Keratinocyte (primary cell): ENCODE measurements at places on chromosomes 1 and 21.

GRCh38 chr1:156055281-156056048 is 883 bp downstream of the LAMTOR2 start:
- peaks cover 3% of the 10 kb centered on the region for H3K36me3 ChIP-seq
- no peak for DNase-seq
- H3K4me1 ChIP-seq: peaks cover 13% of the 10 kb centered on the region
- H3K27ac ChIP-seq: peak overlapping the region; percentile 96
- no peaks in the 10 kb centered on the region for H3K27me3 ChIP-seq

DNA sequence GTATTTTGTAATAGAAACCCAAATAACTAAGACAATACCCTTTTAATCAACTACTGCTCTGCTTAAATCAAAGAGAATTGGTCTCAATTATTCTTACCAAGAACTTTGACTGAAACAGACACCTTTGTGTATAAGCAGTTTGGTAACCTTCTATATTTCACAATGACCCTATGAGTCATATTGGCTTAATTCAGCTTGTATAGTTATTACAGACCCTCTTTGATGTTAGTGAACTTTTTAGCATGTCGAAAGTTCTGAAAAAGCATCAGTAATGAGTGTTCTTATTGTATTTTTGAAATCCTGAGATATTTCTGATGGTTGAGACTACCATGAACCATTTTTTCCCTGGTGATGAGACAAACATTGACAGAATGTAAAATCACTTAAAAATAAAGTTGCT is 43.3 kb upstream of the RABGAP1L start:
- H3K36me3 ChIP-seq: no peaks in the 10 kb centered on the region
- no peak overlapping the region for H3K27ac ChIP-seq
- H3K4me1 ChIP-seq: no peaks in the 10 kb centered on the region
- H3K27me3 ChIP-seq: peaks cover 5% of the 10 kb centered on the region
- H3K4me3 ChIP-seq: no peak overlapping the region

- DNase-seq: peak; percentile 17
- no peak overlapping the region for H3K4me3 ChIP-seq
- peaks cover 17% of the 10 kb centered on the region for H3K4me1 ChIP-seq
- H3K36me3 ChIP-seq: no peaks in the 10 kb centered on the region
Observed at GRCh38 chr1:2330519-2331199, 60.7 kb downstream of the MORN1 start.

GRCh38 chr21:46163380-46163779 is 8.0 kb upstream of the FTCD start:
- no peak overlapping the region for H3K4me3 ChIP-seq
- H3K36me3 ChIP-seq: no peaks in the 10 kb centered on the region
- no peak overlapping the region for H3K27ac ChIP-seq
- no peak for DNase-seq
- H3K4me1 ChIP-seq: no peaks in the 10 kb centered on the region
- H3K27me3 ChIP-seq: peaks cover 14% of the 10 kb centered on the region

DNA sequence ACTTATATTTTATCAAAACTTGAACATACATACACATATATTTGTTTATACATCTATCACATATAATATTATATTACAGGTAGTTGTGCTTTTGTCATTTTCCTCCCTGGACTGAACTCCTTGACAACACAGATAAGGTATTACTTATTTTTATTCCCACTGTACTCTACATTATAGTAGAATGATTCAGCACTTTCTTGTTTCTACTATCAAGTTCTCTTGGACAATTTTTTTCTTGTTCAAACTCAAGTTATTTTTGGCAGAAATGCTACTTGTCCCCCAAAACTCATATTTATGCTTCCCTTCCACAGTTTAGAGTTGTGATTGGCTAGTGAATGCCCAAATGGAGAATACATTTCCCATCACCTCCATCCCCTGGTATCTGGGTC is 10.8 kb upstream of the PTPRC start:
- no peak overlapping the region for H3K27ac ChIP-seq
- H3K4me3 ChIP-seq: no peak overlapping the region
- H3K4me1 ChIP-seq: no peaks in the 10 kb centered on the region
- H3K27me3 ChIP-seq: no peaks in the 10 kb centered on the region

DNA sequence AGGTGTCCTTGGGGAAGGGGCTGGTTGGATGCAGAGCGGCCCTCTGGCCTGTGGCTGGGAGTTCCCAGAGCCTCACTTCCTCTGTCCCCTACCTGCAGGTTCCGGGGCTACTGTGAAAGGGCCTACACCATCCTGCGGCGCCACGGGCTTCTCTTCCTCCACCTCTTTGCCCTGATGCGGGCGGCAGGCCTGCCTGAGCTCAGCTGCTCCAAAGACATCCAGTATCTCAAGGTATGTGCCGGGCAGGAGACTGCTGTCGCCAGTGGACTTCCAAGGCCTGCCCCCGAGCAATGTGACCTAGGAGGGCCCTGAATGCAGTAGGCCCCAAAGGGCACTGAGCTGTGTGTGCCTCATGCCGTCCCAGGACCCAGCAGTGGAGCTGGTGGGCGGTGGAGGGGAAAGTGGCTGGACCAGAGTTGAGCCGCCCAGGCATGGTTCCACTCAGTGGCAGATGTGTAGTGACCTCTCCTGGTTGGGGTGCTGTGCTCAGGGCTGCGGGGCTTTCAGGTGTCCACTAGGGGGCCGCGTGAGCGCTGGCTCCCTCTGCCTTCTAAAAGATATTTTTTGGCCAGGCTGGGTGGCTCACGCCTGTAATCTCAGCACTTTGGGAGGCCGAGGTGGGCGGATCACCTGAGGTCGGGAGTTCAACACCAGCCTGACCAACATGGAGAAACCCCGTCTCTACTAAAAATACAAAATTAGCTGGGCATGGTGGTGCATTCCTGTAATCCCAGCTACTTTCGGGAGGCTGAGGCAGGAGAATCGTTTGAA is 73.4 kb downstream of the PIK3CD start:
- no peaks in the 10 kb centered on the region for H3K27me3 ChIP-seq
- peaks cover 24% of the 10 kb centered on the region for H3K36me3 ChIP-seq
- no peak overlapping the region for H3K4me3 ChIP-seq
- DNase-seq: no peak

DNA sequence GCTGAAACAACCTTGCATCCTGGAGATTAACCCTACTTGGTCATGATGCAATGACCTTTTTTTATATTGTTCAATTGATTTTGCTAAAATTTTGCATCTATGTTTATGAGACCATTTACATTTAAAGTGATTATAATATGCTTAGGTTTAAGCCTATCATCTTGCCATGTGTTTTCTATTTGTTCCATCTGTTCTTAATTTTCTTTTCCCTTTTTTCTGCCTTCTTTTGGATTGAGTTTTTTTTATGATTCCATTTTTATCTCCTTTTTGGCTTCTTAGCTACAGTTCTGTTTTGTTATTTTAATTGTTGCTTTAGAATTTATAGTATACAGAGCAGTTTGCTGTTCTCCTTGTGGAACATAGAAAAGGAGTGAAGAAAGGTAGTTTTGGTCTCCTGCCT is 385.1 kb upstream of the USP24 start:
- no peaks in the 10 kb centered on the region for H3K27me3 ChIP-seq
- H3K4me1 ChIP-seq: no peaks in the 10 kb centered on the region
- H3K36me3 ChIP-seq: no peaks in the 10 kb centered on the region
- no peak overlapping the region for H3K4me3 ChIP-seq
- H3K27ac ChIP-seq: no peak overlapping the region

DNA sequence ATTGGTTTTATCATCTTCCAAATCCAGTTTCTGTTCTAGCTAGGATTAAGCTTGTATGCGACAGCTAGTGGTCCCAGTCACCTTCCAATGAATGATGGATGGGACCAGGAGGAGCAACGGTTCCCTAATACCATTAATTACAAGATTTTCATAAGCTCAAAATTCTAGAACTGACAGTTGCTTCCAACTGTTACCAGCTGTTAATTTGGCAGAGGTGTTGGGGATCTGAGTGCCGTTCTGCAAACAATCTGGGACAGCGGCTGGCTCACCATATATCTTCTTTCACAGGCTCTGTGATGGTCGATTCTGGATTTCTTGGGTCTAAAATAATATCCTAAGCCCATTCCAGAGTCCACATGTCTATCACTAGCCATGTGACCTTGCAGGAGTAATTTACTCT is 34.5 kb upstream of the RALGPS2 start:
- peaks cover 9% of the 10 kb centered on the region for H3K4me1 ChIP-seq
- no peak overlapping the region for H3K4me3 ChIP-seq
- no peaks in the 10 kb centered on the region for H3K36me3 ChIP-seq
- no peak overlapping the region for H3K27ac ChIP-seq
- H3K27me3 ChIP-seq: no peaks in the 10 kb centered on the region
- no peak for DNase-seq

GRCh38 chr1:69319287-69319686 is 248.4 kb upstream of the LRRC7 start:
- H3K4me1 ChIP-seq: no peaks in the 10 kb centered on the region
- H3K27me3 ChIP-seq: no peaks in the 10 kb centered on the region
- H3K36me3 ChIP-seq: no peaks in the 10 kb centered on the region
- no peak overlapping the region for H3K27ac ChIP-seq
- DNase-seq: no peak
- no peak overlapping the region for H3K4me3 ChIP-seq

DNA sequence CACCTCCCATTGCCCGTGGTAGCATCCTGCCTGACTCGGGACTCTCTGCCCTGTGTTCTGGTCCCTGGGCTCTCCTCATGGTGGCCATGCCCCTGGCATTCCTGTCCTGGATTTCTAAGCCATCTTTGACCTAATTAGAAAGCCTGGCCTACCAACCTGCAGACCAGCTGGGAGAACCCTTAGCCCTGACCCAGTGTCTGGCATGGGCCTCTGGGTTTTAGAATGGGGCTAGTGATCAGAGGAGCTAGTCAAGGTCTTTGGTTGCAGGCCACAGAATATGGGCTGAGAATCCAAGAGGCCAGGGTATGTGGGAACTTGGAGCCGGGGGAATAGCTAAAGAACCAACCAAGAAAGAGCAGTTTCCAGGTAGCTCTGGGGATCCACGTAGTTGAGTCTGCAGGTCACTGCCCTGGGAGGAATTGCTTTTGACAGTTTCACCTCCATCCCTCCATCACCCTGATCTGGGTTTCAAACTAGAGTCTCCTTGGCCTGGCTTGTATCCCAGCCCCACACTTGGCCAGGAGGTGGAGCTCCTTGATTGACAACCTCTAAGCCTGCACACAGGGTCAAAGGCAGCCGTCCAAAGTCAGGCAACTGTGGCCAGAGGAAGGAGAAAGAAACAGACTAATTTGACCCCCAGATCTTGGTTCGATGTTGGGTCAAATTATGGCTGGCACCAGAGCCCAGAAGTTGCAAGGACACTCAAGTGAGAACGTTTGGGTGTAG is 54.7 kb upstream of the ABCG1 start:
- no peaks in the 10 kb centered on the region for H3K36me3 ChIP-seq
- H3K4me1 ChIP-seq: no peaks in the 10 kb centered on the region
- no peak for DNase-seq
- peaks cover 3% of the 10 kb centered on the region for H3K27me3 ChIP-seq
- no peak overlapping the region for H3K27ac ChIP-seq

DNA sequence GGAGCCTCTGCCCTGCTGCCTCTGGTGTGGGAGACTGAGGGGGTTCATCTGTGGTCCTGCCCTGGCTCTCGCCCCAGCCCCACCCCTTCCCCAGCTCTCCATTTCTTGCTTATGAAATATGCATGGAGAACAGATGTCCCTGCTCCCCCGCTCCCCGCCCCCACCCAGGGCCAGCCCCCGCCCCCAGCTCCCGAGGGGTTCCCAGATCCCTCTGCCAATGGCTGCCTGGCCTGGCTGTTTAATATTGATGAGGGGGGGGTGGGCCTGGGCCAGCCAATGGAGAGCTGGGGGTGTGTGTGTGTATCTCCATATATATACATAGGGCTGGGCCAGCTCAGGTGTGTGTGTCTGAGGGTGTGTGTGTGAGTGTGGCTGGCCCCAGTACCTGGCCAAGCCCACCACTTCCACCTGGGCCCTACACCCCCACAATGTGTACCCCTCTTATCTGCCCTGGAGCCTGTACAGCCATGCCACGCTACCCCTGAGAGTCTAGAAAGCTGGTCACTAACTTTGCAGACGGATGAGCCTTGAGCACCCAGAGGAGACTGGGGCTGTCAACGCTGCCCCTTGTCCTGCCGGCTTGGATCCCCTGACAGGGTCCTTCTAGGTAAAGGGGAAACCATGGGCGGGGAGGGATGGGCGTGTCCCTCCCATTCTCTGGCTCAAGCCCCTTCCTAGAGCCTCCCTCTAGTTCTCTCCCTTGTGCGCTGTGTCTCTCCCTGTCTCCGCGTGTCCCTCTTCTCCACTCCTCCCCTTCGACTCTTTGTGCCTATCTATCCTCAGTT is at the start of gene NHLH1:
TSS of gene NHLH1 (plus strand) at position 341 of the 785 bp plus-strand sequence. CDS start 3,661 bp downstream, outside the sequence.
- no peaks in the 10 kb centered on the region for H3K4me1 ChIP-seq
- H3K27me3 ChIP-seq: no peaks in the 10 kb centered on the region

GRCh38 chr1:104463126-104463697 is 713.5 kb downstream of the AMY1C start:
- H3K27me3 ChIP-seq: no peaks in the 10 kb centered on the region

DNA sequence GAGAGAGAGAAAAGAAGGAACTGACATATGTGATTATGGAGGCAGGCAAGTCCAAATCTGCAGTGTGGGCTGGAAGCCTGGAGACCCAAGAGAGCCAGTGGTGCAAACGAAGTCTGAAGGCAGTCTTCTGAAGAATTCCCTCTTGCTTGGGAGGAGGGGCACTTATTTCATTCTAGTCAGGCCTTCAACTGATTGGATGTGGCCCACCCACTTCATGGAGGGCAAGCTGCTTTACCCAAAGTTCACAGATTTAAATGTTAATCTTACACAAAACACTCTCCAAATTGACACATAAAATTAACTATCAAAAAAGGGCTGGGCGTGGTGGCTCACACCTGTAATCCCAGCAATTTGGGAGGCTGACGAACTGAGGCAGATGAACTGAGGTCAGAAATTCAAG is 103.5 kb upstream of the RAB3GAP2 start:
- H3K4me3 ChIP-seq: no peak overlapping the region
- DNase-seq: no peak
- no peaks in the 10 kb centered on the region for H3K27me3 ChIP-seq
- H3K4me1 ChIP-seq: peaks cover 4% of the 10 kb centered on the region

DNA sequence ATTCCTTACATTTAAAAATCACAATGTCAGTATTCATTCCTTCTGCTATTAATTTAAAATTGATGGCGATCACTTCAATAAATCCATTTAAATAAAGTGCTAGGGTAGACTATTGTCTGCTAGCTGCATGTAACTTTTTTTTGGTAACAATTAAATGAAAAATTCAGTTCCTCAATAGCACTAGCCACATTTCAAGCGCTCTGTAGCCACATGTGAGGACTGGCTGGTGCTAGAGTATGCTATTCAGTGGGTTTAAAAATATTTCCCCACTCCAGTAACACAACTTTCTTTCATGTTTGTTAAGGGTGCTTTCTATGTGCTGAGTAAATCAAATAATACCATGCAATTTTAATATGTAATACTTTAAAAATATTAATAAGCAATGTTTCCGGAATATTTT is 108.2 kb downstream of the LTN1 start:
- H3K27me3 ChIP-seq: no peaks in the 10 kb centered on the region
- H3K27ac ChIP-seq: peak overlapping the region; percentile 92
- H3K4me1 ChIP-seq: peaks cover 7% of the 10 kb centered on the region
- H3K36me3 ChIP-seq: peaks cover 1% of the 10 kb centered on the region
- DNase-seq: no peak

GRCh38 chr1:55957276-55957675 is 622.1 kb downstream of the PLPP3 start:
- H3K27ac ChIP-seq: no peak overlapping the region
- no peaks in the 10 kb centered on the region for H3K27me3 ChIP-seq
- H3K36me3 ChIP-seq: no peaks in the 10 kb centered on the region
- H3K4me1 ChIP-seq: no peaks in the 10 kb centered on the region
- DNase-seq: no peak

GRCh38 chr1:61674221-61674620 is 50.7 kb downstream of the TM2D1 start:
- no peaks in the 10 kb centered on the region for H3K27me3 ChIP-seq
- no peaks in the 10 kb centered on the region for H3K36me3 ChIP-seq
- H3K4me3 ChIP-seq: no peak overlapping the region
- no peak overlapping the region for H3K27ac ChIP-seq
- H3K4me1 ChIP-seq: peaks cover 3% of the 10 kb centered on the region
